ENCODE measurements at places on chromosomes 2 and 18.

DNA sequence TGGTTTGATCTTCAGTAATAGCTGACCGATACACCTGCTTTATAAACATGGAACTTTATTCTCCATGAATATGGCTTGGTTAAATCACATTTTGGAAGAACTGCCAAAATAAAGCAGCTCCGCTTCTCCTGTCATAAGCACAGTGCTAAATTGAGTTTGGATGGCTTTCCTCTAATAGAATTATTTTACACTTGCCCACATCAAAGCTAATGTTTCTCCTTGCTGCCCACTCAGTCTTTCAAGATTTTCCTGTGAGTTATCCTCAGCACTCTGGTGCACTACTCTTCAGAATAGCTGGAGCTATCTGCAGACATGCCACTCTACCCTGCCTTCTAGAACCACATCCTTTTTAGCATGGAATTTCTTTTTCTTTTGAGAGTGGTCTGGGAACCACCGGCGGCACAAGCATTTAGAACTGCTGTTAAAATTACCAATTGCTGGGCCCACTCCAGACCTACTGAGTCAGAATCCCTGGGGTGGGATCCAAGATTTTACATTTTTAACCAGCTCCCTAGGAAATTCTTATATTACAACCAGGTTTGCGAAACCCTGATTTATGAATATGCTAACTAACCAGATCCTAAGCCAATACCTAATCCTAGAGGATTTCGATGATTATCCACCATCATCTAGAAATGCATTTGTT lies 283.3 kb downstream of the AFF3 start:
- no peaks in the 10 kb centered on the region for H3K36me3 ChIP-seq
- peaks cover 11% of the 10 kb centered on the region for H3K4me1 ChIP-seq
- DNase-seq, result no peak

DNA sequence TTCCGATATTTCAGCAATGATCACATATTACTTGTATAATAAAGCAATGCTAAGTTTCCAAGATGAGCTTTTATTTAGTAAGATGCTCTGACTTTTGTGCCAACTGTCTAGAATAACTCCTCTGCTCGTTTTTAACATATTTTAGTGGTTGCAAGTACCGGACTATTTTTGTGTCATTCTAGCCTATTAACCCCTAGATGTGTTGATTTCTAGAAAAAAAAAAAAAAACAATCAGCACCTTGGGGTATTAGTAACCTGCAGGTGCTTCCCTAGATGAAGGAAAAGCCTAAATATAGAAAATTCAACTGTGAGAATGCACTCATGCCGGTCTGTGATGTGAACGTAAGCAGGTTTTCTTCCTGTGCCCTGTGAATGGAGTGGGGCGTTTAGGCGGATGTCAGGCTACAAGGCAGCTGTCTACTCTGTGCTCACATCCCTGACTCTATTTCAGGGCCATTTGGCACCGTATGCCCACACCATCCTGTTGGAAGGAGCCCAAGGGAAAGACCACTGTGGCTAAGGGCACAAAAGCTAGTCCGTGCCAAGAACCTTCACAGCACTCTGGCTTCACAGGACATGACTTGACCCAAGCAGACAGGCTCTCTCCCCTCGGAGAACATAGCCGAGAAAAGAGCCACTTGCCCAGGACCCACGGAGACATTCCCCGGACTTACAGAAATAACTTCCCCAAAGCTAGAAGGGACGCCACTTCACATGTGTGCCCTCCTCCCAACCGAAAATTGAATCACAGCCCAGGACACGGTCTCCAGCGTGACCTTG lies 60.9 kb upstream of the AGAP1 start:
- no peaks in the 10 kb centered on the region for H3K27me3 ChIP-seq
- no peak for DNase-seq
- H3K4me3 ChIP-seq, result no peak overlapping the region
- no peaks in the 10 kb centered on the region for H3K4me1 ChIP-seq
- H3K36me3 ChIP-seq, result no peaks in the 10 kb centered on the region

DNA sequence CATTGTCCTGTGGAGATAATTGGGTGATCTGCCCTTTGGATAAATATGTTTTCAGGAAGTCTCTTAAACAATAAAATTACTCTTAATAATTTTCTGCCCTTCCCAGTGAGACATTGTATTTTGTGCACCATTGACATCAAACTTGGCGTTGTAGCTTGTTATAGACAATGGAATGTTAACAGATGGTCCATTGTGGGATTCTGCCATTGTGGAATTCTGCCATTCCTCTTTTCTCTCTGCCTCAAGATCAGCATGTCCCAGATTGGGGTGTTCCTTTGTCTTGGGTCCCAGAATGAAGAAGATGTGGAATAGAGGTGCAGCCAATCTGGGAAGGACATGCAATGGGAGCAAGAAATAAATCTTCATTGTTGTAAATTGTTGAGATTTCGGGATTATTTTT lies 15.1 kb upstream of the LDAH start:
- no peak for DNase-seq
- H3K27me3 ChIP-seq, result no peaks in the 10 kb centered on the region
- H3K4me1 ChIP-seq, result no peaks in the 10 kb centered on the region

GRCh38 chr2:241456546-241456945 lies 51.8 kb downstream of the STK25 start:
- no peak overlapping the region for H3K4me3 ChIP-seq
- no peaks in the 10 kb centered on the region for H3K27me3 ChIP-seq
- H3K27ac ChIP-seq, result no peak overlapping the region
- DNase-seq, result no peak
- no peaks in the 10 kb centered on the region for H3K36me3 ChIP-seq
- no peaks in the 10 kb centered on the region for H3K4me1 ChIP-seq

GRCh38 chr2:121635371-121635770 lies 13.9 kb downstream of the CLASP1 start:
- H3K4me3 ChIP-seq, result no peak overlapping the region
- no peaks in the 10 kb centered on the region for H3K27me3 ChIP-seq
- H3K36me3 ChIP-seq, result no peaks in the 10 kb centered on the region
- no peak for DNase-seq
- peaks cover 10% of the 10 kb centered on the region for H3K4me1 ChIP-seq

- no peaks in the 10 kb centered on the region for H3K36me3 ChIP-seq
- H3K27me3 ChIP-seq, result no peaks in the 10 kb centered on the region
- no peak overlapping the region for H3K27ac ChIP-seq
- H3K4me1 ChIP-seq, result peaks cover 9% of the 10 kb centered on the region
- DNase-seq, result no peak
Observed at GRCh38 chr18:61749546-61749945, 143.3 kb downstream of the RNF152 start.

Data from liver (tissue), 10 donors.